ENCODE measurements at places on chromosomes 1 and 21.

GRCh38 chr1:23434260-23434775 is 9.8 kb upstream of the TCEA3 start:
- no peak for DNase-seq

- DNase-seq = no peak
Observed at GRCh38 chr1:53081384-53082066, 19.5 kb downstream of the PODN start.

- DNase-seq = no peak
Observed at GRCh38 chr21:45135868-45136267, 61.5 kb downstream of the ADARB1 start.

DNA sequence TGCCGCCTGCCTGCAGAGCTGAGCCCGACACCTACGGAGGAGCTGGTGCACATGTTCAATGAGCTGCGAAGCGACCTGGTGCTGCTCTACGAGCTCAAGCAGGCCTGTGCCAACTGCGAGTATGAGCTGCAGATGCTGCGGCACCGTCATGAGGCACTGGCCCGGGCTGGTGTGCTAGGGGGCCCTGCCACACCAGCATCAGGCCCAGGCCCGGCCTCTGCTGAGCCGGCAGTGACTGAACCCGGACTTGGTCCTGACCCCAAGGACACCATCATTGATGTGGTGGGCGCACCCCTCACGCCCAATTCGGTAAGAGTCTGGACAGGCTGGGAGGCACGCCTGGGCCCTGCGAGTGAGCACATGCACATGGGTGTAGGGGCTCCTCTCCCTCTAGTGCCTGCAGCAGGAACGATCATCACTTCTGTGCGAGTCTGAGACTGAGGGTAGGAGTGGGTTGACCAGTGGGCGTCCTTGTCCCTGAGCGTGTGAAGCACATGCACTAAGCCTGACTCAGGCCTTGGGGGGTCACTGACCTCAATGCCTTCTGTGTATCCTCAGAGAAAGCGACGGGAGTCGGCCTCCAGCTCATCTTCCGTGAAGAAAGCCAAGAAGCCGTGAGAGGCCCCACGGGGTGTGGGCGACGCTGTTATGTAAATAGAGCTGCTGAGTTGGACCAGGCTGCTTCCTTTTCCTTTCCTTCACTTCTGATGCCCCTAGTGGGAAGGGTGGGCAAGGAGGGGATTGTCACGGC is 6.9 kb downstream of the DMAP1 start:
- DNase-seq = no peak

- no peak for DNase-seq
Observed at GRCh38 chr1:238451781-238452310, 561.1 kb upstream of the ZP4 start.

- DNase-seq = no peak
Observed at GRCh38 chr1:162904579-162904978, 43.6 kb upstream of the CCDC190 start.

GRCh38 chr1:105838071-105838470 is 1218.4 kb upstream of the PRMT6 start:
- no peak for DNase-seq

GRCh38 chr1:23801338-23801748 is 789 bp upstream of the GALE start:
- DNase-seq = no peak

GRCh38 chr1:94385308-94385929 is 32.8 kb upstream of the ABCD3 start:
- no peak for DNase-seq

DNA sequence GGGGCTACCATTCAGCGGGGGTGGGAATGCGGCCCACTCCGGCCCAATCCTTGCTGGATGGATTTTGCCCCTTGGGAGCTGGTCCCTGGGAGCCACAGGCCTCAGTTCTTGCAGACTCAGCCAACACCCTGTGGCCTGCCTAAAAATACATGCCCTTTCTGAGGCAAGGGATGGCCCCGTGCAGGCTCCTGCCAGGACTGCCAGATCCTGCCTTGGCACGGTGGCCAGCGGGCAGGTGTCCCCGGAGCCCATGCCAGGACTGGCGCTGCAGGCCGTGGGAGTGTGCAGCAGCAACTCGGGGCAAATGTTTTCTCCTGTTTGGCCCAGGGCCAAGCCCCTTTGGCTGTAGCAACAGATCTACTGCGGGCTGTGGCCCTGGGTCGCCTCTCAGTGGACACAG is 1.6 kb upstream of the PANK4 start:
- DNase-seq = no peak

DNA sequence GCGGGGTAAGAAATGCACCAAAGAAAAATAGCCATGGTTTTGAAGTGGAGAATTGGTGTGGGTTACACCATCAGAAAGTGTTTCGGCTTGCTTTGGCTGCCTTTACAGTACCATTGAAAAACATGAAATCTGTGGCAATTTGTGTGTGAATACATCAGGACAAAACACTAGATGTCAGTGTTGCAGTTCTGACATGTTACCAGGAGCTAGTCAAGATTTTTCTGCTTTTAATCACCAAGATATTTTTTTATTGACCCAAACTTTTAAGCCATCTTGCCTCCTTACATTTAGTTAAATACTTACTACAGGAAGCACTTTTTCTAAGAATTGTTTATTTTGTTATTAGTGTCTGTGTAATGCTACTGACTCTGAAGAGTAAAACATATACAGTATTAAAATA is 14.3 kb downstream of the RRP15 start:
- peak; percentile 25 for DNase-seq

DNA sequence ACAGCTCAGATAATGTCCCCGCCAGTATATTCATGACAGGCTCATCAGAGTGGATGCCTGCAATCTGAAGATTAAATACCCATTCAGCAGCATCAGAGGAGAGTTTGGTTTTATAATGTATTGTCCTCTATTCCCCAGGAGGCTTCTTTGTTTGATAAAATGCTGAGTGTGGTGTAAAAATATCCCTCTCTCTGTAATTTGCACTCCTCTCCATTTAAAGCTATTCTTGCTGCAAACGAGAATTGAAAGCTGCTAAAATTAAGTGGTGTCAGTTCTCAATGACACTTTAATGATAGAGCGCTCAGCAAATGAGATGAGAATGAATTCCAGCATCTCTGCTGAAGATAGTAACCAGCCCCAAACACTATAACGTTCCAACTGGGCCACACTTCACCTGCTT is 205.7 kb upstream of the RRP15 start:
- no peak for DNase-seq

GRCh38 chr1:1066403-1067283 is 7.5 kb downstream of the RNF223 start:
- DNase-seq = no peak

DNA sequence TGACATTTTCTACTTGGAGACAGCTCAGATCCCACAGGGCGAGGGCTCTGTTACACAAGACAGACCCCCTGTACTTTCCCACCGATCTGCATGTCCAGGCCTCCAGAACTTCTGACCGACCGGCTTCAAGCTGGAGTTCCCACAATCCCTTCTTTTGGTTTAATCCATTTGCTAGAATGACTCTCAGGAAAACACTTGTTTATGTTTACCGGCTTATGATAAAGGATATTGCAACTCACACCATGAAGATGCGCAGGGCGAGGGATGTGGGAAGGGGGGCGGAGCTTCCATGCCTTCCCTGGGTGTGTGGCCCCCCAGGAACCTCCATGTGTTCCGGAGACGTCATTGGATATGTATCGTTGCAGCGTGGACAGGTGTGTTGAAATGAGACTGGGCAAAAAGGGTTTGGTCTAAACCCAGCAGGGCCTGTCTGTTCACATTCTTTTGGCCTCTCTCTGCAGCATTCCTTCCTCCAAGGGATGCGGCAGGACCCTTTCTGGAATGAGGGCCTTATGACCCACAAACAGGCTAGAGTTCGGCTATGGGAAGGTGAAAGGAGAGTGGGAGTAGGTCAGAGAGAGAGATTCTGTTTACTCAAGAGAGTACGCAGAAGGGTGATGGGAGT is 7.5 kb upstream of the IGSF5 start:
- DNase-seq = no peak

DNA sequence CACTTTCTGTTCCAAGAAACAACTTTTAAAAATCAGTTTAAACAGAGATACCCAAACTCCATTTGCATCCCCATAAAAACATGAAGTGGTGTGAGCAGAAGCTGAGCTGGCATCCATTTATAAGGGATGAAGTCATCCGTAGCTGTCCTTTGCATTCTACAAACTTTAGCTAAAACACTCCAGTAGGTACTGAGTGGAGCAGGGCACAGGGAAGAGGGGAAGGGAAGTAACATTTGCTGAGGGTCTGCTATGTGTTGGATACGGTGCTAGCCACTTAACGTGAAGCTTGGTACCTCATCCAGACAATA is 32.9 kb downstream of the VWA5B1 start:
- DNase-seq = no peak

DNA sequence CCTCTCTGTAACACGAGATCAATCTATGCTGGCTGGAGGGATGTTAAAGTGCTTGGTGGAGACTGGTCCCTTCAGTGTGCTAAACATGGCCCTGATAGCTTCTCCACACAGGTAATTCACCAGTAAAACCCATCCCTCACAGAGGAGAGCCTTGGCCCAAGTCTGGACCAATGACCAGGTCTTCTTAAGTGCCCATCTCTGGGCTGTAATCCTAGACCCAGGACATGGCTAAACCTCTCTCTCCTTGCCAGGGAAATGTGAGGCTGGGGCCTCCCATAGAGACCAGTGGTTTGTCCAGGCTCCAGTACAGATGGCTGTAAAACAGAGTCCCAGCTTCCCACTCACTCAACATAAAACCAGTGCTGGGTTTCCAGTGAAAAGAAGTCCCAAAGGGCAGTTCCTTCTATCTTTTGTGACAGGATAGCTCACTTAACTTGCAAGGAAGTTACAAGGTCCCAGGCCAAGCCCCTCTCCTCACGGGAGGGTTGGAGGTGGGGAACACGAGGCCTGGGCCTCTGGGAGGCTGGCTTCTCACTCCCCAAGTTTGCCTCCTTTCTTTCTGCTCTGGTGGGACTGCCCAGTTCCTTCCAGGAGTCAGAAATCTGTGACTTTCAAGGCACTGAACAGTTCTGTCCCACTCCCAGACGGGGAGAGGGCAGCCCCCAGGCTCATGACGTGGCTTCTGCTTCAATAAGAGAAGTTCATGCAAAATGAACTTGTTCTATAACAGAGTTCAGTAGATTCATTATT is 2.2 kb upstream of the KIF17 start:
- no peak for DNase-seq

DNA sequence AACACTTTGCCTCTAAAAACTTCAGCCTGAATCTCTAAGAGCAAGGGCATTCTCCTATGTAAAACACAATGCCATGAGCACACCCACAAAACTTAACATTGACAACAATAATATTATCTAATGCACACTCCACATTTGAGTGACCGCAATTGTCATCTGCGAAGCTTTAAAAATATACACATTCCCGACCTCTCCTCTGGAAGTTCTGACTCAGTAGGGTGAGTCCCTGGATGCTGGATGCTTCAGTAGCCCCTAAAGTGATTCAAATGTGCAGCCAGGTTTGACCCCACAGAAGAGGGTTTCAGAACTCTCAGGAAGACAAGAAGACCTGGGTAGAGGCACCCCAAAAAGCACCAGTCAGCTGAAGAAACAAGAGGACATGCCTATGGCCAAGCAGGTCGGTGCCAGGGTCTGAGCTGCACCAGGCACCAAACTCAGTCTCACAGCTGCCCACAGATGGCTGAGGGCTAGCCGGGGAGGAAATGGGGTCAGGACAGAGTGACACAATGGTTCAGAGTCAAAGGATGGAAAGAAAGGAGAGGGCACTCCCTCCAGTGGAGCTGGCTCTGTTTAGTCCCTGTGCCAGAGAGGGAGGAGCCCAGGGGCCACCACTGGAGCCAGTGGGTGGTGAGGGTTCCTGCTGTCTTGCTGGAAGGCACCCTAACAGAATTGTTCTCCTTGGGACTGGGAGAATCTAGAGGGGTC is 17.4 kb downstream of the PIK3C2B start:
- DNase-seq = no peak

DNA sequence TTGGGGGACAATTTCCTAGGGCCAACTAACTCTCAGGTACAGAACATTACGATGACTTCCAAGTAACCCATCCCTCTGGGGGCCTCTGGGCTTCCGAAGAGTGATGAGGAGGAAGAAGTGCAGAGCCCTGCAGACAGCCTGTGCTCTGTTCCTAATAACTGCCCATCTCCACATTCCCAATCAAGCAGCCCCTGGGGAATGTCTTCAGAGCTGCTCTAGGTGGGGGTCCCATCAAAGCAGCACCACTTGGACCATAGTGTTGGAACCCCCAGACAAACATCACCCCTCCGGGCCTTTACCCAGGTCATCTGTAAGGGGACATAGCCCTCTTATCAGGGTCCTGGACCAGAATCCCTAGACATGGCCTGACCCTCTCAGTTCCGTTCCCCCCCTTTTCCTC is 357.3 kb downstream of the NPHP4 start:
- no peak for DNase-seq

DNA sequence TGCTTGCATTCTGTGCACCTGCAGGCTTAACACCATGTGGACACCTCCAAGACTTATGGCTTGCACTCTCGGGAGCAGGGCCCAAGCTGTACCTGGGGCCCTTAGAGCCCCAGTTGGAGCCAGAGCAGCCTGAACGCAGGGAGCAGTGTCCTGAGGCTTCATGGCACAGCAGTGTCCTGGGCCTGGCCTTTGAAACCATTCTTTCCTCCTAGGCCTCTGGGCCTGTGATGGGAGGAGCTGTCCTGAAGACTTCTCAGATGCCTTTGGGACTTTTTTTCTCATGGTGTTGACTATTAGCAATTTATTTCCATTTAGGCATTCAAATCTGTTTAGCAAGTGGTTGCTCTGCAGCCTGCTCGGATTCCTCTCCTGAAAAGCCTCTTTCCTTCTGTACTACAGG is 11.0 kb downstream of the RPTN start:
- no peak for DNase-seq

DNA sequence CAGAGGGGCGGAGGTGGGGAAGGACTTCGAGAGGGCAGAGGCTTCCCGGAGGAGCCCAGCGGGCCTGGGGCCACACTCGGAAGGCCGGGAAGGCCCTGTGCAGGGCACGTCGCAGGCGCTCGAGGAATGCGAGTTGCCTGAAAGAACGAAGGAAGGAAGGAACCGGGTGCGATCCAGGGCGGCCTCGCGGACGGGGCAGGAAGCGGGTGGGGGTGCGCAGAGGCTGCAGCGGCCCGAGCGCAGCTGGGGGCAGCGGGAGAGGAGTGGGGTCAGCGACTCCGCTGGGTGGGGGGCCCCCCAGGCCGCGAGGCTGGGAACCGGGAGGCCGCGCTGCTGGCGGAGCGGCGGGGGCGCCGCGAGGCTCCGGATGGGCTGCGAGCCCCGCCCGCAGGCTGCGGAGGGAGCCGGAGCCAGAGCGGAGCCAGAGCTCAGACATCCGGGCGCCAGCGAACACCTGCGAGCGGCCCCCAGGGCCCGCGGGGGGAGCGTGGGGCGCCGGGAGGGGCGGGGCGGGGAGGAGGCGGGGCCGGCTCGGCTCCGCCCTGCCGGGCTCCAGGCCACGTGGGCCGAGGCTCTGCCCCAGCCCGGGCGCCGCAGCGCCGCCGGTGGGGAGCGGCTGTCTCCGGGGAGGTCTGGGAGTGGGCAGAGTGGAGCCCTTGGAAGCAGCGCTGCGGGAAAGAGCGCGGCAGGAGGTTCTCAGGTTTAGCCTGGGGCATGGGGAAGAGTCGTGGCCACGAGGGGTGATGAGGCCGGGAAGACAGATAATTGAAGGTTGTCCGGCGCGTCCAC is 4.6 kb downstream of the ID3 start:
- DNase-seq = peak; percentile 72
